ENCODE measurements at places on chromosomes 1 and 21. TPM values are rescaled to one million over a fixed set of nuclear protein-coding genes. Genes with fewer than 3 reads are reported as not detected.

Gene UTS2
- total RNA-seq = not detected

Gene ADCY10
- total RNA-seq = not detected

Gene KRTAP21-2
- total RNA-seq = not detected

Gene KIF26B
- 11.6 TPM for total RNA-seq

Gene SYNC
- 80.6 TPM for total RNA-seq

Gene KRTAP11-1
- not detected for total RNA-seq

Gene IPO13
- 18.0 TPM for total RNA-seq

Gene OR2L13
- not detected for total RNA-seq

Gene CRABP2
- total RNA-seq = 58.3 TPM

Gene ELOVL1
- 74.6 TPM for total RNA-seq
